Naive thymus-derived CD4-positive, alpha-beta T cell (primary cell): ENCODE measurements at places on chromosomes 2 and 18. TPM values are rescaled to one million over a fixed set of nuclear protein-coding genes. Genes with fewer than 3 reads are reported as not detected.

DNA sequence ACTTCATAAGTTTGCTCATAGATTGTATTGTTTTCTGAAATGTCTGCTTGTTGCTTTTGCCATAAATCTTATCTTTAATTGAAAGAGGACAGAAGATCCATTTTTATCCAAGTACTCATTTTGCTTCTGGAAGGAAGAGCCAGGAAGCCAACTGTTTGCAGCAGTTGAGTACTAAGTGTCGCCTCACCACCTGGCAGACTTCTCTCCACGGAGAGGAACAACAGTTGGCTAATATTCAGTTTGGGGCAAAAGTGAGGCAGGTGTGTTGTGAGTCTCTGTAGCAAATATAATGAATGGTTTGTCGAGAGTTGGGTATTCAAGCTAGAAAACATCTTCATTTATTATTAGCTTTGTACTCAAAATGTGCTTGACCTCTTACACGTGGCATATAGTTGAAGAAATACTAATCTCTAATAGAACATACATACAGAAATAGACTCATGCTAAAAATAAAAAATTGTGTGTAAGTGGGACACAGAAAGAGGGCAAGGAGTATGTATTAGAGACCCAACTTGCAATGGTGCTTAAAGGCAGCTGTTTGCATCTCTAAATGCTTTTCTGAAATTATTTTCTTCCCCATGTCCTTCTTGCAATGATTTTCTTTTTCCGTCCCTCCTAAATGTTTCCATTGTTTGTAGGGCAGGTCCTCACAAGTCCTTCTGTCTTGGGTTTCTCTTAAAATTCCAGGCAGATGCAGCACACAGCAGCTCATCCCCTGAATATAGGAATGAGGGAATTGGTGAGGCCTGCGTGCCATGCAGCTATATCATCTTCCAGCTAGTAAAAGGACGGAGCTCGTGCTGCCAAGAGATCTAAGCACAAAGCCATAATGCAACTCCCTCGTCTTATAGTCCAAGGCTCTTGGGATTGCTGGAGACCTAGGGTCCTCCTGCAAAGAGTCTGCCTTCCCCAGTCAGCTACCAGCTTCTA is 44.8 kb upstream of the MAP3K20 start:
- no peak for DNase-seq

Gene ASPRV1
- 1.9 TPM for total RNA-seq

- no peak for DNase-seq
Measured at GRCh38 chr2:47842846-47843245, 59.9 kb downstream of the MSH6 start.

Gene LIMS3
- total RNA-seq: 1.3 TPM

- no peak for DNase-seq
Measured at GRCh38 chr2:222256250-222256649, 42.5 kb downstream of the PAX3 start.

DNA sequence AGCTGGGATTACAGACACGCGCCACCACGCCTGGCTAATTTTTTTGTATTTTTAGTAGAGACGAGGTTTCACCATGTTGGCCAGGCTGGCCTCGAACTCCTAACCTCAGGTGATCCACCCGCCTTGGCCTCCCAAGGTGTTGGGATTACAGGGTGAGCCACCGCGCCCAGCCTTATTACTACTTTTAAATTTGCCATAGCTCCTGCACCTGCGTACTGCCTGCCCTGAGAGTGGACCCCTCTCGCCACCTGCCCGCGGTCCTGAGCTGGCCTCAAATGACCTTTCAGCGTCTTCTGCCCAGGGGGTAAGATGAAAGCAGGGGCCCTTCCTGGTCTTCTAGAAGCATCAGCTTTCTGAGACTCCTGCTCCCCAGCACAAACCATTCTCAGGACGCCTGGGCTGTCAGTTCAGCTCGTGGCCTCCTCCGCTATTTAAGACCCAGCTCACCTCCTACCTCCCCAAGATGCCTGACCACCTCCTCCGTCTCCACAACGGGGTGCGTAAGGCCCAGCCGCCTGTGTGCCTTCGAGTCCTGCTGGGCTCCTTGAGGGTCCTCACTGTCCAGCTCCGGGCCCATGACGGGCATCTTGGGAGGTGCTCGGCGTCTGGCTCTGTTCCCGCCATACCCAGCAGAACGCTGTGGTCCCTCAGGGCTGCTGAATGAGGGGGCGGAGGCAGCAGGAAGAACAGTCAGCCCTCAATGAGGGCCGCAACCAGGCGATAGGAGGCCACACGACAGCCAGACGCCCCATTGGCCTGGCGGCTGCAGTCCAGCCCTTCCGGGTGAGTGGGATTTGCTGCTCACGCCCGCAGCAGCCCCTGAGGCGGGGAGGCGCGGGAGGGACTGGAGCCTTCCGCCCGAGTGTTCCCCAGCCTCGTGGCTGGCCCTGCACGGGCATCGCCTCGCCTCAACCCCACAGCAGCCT is 266.6 kb downstream of the TFCP2L1 start:
- DNase-seq: no peak

Gene AMER3
- total RNA-seq: not detected

DNA sequence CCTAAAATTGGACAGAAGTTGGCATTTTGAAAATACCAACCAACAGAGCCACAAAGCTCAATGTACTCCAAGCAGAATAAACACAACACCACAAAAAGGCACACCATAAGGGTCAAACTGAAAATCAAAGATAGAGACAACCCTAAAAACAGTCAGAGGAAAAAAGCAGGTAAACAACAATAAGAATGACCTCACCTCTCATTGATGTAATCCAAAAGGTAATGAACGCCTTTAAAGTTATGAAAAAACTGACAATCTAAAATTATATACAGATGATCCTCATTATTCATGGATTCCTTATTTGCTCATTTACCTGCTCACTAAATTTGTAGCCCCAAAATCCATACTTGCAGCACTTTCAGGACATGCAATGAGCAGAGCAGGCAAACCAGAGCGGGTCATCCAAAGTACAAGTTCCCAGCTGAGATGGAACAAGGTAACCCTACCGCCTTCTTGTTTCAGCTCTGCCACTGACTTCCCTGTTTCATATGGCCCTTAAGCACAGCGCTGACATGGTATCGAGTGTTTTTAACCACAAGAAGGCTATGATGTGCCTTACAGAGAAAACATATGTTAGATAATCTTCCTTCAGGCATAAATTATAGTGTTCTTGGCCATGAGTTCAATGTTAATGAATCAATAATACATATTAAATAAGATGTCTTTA is 17.0 kb downstream of the RTN4 start:
- no peak for DNase-seq

GRCh38 chr18:36711014-36711725 is 117.6 kb downstream of the TPGS2 start:
- no peak for DNase-seq

Gene BMP10
- total RNA-seq: not detected

GRCh38 chr2:29329899-29330298 is 214.7 kb downstream of the CLIP4 start:
- DNase-seq: no peak

DNA sequence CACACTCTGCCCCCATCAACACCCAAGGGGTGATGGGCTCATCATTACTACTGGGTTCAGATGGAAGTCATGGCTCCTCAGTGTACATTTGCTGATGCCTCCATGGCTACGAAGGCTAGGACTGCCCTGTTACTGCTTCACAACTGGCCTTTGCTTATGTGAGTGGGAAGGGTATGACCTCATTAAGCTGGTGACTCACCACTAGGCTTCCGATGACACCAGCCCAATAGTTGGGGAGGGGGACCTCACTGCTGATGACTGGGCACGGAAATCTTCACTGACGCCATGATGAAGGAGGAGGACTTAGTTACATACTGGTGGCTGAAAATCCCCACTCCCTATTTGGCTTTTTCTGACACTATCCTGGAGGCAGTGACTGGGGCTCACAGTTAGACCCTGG is 263.2 kb downstream of the CMPK2 start:
- DNase-seq: no peak

DNA sequence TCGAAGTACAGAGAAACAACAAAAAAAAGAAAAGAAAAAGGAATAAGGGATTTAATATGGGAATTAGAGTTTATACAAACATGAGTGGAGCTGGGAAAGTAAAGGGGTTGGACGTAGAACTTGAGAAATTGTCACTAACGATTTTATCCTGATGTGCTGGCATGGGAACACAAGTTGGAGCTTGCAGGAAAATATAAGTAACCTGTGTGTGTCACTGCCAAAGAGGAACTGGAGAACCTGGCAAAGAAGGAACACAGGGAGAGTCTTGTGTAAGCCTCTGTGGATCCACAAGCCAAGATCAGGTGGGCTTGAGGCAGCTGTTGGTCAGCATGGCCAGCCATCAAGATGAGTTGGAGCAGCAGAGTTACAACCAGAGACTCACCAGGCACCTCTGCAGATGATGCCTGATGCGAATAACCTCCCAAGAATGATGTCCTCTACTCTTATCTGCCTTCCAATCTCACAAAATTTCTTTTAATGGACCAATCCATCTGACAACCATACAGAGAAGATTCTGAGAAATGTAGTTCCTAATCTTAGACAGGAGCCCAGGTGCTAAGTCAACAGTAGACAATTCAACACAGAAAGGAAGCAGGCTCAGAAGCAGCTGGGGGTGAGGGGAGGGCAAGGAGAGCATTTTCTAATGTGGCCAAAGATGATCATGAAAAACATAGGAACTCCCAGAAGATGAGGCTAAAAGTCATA is 77.0 kb upstream of the SPOPL start:
- no peak for DNase-seq

DNA sequence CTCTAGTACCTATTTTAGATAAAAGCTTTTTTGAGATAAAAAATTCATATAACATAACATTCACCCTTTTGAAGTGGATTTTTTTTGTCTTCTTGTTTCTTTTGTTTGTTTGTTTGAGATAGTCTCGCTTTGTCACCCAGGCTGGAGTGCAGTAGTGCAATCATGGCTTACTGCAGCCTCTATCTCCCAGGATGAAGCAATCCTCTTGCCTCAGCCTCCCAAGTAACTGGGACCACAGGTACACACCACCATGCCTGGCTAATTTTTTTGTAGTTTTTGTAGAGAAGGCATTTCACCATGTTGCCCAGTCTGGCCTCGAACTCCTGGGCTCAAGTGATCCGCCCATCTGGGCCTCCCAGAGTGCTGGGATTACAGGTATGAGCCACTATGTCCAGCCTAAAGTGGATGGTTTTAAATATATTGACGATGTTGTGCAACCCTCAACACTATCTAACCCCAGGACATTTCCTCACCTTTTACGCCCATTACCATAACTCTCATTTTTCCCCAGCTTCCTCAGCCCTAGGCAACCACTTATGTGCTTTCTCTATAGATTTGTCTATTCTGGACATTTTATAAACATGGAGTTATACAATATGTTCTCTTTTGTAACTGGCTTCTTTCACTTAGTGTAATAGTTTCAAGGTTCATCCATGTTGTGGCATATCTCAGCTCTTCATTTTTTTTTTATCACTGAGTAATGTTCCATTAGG is 38.8 kb downstream of the CTIF start:
- no peak for DNase-seq

GRCh38 chr2:42961961-42962360 is 169.6 kb upstream of the HAAO start:
- no peak for DNase-seq

Gene MROH2A
- total RNA-seq: not detected

DNA sequence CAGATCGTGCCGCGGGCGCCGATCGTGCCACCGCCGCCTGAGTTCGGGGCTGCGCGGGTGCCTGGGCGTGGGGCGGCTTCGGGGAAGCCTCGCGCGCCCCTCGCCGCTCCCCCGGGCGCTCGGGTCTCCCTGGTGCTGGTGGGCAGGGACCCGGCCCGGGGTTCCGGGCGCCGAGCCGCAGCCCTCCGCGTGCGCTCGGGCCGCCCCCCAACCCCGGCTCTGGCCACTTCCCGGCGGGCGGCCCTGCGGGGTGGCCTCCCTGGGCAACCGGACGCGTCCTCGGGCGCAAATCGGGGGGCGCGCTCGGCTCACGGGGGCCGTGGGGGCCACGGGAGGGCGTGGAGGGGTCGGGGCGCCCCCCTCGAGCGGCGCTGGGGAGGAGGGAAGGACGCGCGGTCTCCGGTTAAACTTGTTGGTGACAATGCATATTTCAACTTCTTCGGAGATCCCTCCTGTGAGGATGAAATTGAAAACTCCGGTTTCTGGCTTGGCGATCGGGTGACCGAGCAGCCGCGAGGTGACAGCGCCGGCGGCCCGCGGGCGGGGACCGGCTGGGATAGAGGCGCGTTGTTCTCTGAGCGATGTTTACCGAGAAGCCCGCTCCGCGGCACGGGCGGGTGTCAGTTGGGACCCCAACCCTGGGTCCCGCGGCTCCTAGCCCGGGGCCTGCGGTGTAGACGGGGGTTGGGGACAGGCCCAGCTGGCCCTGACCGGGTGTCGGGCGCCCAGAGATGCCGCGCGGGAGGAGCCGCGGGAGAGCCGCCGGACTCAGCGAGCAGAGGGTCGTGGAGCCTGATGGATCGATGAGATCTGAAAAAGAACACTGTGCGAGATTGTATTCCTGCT is 676 bp downstream of the SH3BP4 start:
- no peak for DNase-seq

Gene BMPR2
- total RNA-seq: 33.1 TPM

GRCh38 chr2:69943843-69944525 is 17.4 kb downstream of the ASPRV1 start:
- DNase-seq: no peak

- DNase-seq: no peak
Measured at GRCh38 chr2:230447455-230448451, 31.8 kb downstream of the SP100 start.

GRCh38 chr18:519019-519879 is 18.7 kb upstream of the COLEC12 start:
- DNase-seq: no peak

Gene SPDYA
- total RNA-seq: 1.3 and 1.8 TPM in 2 replicates

Gene C2orf72
- total RNA-seq: 0.33 and 0.60 TPM in 2 replicates

DNA sequence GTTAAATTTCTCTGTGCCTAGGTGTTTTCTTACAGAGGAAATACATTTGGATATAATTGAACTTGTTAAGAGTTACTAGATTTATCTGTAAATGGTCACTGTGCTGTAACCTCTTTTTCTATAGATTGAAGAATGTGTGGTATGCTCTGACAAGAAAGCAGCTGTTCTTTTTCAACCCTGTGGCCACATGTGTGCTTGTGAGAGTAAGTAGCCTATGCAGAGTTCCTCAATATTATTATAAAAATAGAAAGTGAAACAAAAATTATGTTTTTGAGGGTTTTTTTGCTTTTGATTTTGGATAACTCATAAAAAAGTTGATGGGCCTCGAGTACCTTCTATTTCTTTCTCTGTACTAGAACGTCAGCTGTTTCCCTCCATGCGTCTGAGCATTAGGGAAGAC is 112.4 kb downstream of the MIB1 start:
- no peak for DNase-seq

Gene TFCP2L1
- total RNA-seq: not detected

Gene LGALSL
- 0.11 TPM for total RNA-seq

Gene STEAP3
- total RNA-seq: 0.27 TPM

DNA sequence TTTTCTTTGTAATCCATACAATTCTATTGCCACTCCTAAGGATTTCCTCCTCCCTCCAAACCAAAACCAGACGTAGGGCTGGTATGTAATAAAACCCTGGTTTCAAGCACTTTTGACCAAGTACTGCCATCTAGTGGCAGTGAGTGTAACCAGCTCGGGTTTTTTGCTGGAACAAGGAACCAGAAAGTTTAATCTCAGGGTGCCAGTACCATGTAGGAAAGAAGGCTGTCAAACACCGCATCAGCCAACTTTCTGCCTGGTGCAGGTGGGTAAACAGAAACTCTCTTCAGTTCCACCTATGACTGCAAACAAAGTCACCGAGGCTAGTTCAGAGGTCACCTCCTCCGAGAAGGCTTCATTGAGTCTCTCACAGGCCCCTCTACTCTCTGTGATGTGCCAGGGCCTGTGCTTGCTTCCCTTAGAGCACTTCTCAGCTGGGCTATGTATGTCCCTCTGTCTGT is 10.2 kb upstream of the THNSL2 start:
- peak; percentile 65 for DNase-seq
